ENCODE measurements at places on chromosomes 4 and X.

DNA sequence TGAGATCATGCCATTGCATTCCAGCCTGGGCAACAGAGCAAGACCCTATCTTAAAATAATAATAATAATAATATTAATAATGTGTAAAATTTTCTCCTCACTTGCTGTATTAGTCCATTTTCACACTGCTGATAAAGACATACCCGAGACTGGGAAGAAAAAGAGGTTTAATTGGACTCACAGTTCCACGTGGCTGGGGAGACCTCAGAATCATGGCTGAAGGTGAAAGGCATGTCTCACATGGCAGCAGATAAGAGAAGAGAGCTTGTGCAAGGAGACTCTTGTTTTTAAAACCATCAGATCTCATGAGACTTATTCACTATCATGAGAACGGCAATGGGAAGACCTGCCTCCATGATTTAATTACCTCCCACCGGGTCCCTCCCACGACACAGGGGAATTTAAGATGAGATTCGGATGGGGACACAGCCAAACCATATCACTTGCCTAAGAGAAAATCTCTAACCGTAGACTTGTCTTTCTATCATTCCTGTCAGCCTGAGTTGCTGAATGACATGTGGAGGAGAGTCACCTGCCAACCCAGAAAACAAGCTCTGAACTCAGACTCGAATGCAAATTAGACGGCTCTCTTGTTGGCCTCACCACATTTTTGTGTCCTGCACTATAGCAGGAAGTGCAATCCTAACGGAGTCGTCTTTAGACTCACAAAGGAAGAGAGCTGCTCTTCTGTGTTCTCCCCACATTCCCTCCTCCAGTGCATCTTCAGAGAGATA lies 51.9 kb upstream of the DCTD start:
- no peak for DNase-seq

DNA sequence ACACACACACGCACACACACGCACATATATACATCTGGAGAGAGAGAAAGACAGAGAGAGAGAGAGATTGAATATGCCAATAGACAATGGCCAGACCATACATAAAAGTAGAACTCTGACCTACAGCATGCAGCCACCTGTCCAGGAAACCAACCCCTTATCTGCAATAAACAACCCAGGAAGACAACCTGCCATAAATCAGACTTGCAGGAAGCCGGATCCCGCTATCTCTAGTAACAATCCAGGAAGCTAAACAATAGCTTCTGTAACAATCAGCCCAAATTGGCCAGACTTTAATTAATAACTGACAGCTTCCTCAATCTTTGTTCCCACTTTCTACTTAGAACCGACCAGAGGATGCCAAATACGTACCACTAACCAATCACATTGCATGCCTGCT lies 173.2 kb downstream of the LDB2 start:
- no peak for DNase-seq

DNA sequence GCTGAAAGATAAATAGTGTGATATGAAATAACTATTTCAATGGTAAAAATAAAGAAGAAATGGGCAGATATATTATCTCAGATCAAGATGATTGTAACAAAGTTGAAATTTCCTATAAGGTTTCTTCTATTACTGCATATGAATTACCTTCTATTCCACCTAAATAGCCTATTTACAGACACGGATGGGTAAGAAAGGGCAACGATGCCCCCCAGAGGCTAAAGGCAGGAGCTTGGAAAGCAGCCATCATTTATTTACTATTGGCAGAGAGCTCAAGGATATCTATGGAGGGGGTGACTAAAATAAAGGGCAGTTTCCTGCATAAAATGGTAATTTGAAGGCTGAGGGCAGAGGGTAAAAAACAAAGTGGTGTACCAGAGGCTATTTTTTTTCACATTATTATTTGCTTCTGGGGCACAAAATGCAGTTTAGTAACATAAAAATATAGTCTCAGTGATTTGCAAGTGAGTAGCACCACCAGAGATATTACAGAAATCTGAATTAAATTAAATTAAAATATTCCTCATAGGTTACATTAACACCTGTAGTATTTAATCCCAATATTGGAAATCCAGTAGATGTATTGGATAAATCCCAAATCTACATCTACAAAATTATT lies 123.1 kb downstream of the BTC start:
- peak; percentile 7 for DNase-seq

GRCh38 chr4:140326395-140326993 lies 47.0 kb upstream of the SCOC start:
- no peak for DNase-seq

DNA sequence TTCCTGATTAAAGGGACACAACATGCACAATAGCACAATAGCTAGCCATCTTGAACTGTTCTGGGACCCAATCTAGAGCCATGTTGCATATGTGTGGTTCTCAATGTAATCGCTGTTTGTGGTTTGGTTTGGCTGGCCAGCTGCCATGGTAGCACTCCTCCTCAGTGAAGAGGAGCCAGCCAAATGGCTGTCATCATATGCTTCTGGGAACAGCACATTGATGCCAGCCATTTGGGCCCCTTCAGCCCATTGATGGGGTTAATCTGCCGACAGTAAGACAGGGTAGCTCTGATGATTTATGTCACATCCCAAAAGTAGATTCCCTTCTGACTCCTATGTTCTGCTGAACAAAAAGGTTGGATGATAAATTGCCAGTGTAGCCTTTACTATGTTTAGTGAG lies 48.5 kb downstream of the AWAT2 start:
- no peak for DNase-seq

DNA sequence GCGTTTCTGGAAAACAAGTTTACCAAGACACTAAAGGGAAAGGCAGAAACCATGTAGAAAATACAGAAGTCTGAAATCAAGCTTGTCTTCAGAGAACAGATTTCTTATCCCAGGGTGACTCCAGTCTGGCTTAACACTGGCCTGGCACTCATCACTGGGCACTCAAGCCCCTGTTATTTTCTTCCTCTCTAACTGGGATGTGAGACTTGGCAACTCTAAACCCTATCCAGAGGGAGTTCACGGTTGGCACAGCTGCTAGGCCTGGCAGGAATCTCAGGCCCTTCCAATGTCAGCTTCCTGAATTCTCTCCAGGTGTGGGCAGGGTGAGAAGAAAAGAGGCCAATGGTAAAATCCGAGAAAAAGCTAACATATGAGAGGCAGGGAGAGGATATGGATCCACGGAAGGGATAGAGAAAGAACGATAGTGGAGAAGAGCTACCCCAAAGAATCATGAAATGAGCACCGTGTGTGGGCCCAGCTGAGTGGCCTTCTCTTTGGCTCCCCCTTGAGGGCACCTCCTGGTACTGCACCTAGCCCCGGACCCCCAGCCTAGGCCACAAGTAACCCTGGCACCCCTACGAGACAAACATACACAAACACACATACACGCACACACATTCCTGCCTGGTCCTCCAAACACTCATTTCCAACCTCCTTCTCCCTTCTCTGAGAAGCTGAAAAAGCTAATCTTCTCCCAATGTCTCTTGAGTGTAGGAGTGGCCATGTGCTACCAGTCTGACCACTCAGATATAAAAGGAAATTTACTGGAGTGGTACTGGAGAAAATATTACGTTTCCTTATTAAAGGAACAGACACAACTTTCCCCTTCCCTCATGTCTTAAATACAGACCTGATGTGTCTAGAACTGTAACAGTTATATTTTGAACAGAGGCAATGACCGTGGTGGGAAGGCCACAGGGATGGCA lies 16.6 kb upstream of the PTCHD1 start:
- DNase-seq: peak; percentile 1

- no peak for DNase-seq
These were observed 44.4 kb downstream of the ADGRA3 start for GRCh38 chr4:22471419-22471818.

DNA sequence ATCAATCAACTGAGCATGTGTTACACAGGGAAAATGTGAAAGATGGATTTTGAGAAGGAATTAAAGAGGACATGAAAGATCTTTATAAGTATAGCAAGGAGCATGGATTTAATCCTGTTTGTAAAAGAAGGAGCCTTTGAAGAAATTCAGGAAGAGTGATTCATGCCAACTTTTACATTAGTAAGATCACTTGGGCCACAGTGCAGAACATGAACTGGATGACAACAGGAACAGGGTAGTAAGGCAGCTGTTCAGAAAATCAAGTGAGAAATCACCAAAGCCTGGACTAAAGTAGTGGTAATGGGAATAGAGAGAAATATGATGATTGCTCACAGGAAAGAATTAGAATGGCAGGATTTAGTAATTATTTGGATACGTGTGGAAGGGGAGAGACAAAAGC lies 265.7 kb upstream of the PCDH7 start:
- no peak for DNase-seq

- DNase-seq: no peak
These were observed 53.3 kb downstream of the RGS12 start for GRCh38 chr4:3346146-3346545.

- no peak for DNase-seq
These were observed at the start of gene XPNPEP2 for GRCh38 chrX:129738466-129739308. TSS of gene XPNPEP2 (plus strand) at chrX:129738979. CDS start at chrX:129739214, 235 bp downstream.

DNA sequence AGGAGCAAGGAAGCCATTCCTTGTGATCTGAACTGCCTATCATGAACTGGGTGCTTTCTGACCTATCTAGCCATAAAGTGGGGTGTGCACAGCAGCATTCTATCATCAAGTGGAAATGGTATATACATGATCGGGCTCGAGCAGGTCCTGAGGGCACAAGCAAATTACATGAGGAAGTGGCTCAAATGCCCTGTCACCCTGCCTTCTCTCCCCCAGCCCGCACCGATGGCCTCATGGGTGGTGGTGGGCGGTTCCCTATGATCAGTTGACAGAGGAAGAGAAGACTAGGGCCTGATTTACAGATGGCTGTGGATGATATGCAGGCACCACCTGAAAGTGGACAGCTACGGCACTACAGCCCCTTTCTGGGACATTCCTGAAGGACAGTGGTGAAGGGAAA lies 46.3 kb upstream of the BCLAF3 start:
- no peak for DNase-seq

DNA sequence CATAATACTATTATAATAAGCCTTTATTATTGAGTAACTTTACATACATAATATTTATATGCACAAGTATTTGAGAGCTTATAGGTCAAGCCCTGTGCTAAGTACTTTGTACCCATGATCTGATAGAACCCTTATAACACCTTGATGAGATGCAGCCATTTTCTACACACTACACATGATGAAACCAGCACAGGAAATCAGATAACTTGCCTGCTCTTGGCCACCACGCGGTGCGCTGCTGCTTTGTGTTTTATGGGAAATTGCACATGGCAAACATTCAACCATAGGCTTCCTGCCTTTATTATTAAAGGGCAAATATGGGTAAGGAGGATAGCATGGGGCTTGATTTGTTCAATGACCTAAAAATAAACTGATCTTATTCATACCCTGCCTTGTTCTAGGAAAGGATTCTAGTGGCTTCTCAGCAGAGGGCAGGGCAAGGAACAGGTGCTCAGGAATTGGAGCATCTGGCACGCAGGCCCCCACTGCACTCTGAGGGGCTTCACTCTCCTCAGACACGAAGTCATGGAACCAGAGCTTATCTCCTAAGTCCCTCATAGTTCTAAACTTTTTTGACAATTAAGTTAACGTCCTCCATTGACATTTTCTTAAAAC lies 31.6 kb upstream of the NAP1L5 start:
- no peak for DNase-seq

- no peak for DNase-seq
These were observed 48.4 kb upstream of the SPANXN4 start for GRCh38 chrX:142977128-142977914.

- DNase-seq: no peak
These were observed 1.8 kb downstream of the ARHGAP4 start for GRCh38 chrX:153924149-153924861.

- peak; percentile 69 for DNase-seq
These were observed at the start of gene SEPTIN6 for GRCh38 chrX:119693040-119693995. TSS of gene SEPTIN6 (minus strand) at chrX:119693168. CDS start at chrX:119693105, 63 bp downstream.

DNA sequence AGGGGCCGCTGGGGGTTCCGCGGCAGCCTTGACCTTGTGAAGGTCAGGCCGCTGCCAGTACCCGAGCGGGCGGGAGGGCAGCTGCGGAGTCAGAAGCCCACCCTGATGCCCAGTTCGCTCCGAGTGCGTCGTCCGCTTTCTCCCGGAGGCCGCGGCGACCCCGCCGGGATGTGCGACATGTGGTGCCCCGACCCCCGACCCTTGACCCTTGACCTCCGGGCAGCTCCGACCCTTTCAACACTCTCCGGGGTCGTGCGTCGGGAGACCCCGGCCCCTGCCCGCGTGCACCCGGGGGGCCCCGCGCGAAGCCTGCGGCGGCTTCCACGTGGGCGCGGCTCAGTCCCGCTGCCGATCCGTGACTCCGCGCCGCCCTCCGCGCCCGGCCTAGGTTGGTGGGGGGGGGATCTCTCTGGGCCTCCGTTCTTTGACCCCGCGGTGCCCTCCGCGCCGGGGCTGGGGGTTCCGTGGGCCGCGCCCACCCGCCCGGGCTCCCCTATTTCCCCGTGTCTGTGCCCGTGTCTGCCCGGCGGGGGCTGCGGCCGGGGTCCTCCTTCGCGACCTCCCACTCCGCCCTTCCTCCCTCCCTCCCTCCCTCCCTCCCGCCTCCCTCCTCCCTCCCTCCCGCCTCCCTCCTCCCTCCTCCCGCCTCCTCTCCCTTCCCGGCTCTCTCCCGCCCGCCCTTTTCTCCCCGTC lies 609 bp upstream of the SLC25A6 start:
- no peak for DNase-seq

- DNase-seq: no peak
These were observed 90.8 kb downstream of the FNIP2 start for GRCh38 chr4:158859661-158860060.

DNA sequence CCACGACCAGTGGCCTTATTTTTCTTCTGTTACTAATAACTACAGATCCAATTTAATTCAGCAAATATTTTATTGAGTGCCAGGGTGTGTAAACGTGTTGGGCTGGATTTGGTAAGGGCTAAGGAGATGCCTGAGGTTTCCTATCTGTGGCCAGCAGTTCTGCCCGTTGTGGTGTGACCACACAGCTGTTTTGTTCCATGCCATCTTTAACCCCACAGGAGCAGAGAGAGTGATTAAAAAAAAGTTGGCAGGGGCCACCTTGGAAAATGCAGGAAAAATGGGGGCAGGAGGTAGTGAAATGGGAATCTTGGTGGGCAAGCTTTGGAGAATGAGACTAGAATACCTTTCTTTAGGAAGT lies 1.1 kb downstream of the PLAC8 start:
- no peak for DNase-seq

All from activated naive CD4-positive, alpha-beta T cell (primary cell).